ENCODE measurements at places on chromosomes 1 and 21. TPM values are rescaled to one million over a fixed set of nuclear protein-coding genes. Genes with fewer than 3 reads are reported as not detected.

Gene PLA2G2F
- polyA plus RNA-seq, result 0.40 TPM

Gene C1orf116
- polyA plus RNA-seq, result 19.4 TPM

Gene CYB5RL
- 10.0 TPM for polyA plus RNA-seq

Gene RIPK4
- 20.1 TPM for polyA plus RNA-seq

Gene OR2AK2
- polyA plus RNA-seq, result not detected

Gene FCRLA
- polyA plus RNA-seq, result 0.22 TPM

Gene HEYL
- 22.0 TPM for polyA plus RNA-seq

Gene DCDC2B
- polyA plus RNA-seq, result 0.43 TPM

Gene PGLYRP4
- polyA plus RNA-seq, result not detected

Gene IVL
- polyA plus RNA-seq, result 0.42 TPM

Gene INSRR
- 2.0 TPM for polyA plus RNA-seq
